T1000 (cell line): ENCODE measurements at places on chromosomes 5 and 9.

DNA sequence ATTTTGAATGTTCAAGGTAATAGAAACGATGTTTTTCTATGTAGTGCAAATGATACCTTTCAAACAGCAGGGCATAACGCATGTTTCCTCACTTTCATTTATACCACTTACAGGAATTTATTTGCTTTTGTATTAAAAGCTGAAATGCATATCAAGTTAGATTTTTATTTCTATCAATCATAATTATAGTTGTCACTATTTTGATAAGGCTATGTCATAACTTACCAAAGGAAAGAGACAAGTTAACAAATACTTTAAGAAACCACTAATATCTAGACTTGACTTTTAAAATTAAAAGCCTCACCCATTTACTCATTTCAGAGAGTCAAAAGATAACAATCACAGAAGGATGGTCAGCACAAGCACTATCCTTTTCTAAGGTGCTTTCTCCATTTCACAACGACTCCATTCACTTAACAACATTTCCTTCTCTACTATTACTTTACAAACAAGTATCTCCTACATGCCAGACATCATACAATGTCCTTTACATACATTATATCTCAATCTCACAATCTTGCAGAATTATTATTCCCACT, 12.6 kb downstream of the ERP44 start:
- DNase-seq: no peak

DNA sequence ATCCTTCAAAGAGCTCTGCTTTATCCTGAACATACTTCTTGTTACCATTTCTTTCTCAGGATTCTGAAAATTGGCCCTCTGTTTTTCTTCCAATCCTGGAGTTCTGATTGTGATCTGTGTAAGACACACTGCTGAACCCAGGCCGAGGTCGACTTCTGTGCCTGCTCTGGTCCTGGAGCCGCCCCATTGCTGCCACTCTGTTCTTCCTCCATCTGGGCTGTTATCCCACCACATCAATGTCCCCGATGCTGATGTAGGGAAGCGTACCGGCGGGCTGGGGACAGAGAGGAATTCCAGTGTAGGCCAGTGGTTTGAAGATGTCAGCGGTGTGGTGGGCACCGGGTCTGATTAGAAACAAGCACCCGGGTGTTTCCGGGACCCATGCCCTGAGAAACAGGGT, 102.5 kb downstream of the LIFR start:
- DNase-seq: no peak

- DNase-seq: no peak
Observed at GRCh38 chr9:33158843-33159776, 8.0 kb downstream of the B4GALT1 start.

GRCh38 chr9:101387871-101388506, 3.2 kb upstream of the BAAT start:
- no peak for DNase-seq

GRCh38 chr9:96302021-96302420, at the start of gene HSD17B3:
TSS of gene HSD17B3 (minus strand) at chr9:96302176. CDS start at chr9:96302104, 72 bp downstream.
- no peak for DNase-seq

DNA sequence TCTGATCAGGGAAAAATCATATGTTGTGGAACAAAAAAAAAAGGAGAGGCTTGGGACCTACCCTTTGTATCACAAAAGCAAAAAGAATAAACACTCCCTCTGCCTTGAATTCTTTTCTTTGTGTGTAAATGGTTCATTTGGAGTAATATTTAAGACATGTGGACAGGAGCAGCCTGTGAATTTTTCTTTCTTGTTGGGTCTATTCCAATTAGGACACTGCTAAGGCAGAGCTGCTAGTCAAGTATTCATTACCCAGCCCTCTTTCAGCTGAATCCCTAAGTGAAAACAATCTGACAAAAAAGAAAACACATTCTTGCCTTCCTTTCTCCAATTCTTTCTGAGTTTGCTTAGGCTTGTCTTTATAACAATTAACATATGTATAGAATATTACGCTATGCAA, 330.0 kb downstream of the EBF1 start:
- no peak for DNase-seq

DNA sequence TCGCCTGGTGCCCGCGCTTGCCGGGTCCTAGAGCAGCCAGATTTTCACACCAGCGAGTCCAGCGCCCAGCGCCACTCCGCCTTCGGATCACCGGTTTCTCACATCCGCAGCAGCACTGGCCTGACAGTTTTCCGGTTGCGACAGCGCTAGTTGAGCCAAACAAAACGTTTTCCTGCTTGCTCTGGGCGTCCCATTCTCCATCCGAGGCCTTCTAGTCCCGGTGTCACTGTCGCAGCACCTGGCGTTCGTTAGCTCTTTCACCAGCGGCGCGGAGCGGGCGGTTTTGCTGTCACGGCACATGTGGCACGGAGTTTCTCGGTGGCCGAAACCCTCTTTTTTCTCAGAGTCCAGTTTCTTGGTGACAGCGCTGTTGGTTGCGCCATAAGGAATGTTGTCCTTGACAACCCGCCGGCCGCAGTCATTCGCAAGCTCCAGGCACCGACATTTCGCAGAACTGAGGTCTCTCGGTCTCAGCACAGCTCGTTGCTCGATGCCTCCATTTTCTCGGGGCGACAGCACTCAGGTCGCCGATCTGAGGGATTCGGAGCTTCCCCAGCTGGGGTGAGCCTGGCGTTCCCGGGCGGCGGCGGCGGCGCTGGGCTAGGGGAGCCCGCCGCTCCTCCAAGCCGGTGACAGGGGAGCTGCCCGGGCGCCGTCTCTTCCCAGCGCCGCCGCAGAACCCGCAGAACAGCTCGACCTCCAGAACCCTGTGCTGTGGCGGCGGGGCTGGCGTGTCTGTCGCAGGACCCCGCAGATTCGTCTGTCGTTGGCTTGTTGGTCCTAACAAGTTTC, 47.8 kb downstream of the ANXA2R start:
- no peak for DNase-seq

GRCh38 chr9:105127863-105128220, 116.6 kb upstream of the SLC44A1 start:
- DNase-seq: no peak

GRCh38 chr9:69044240-69045219, 9.0 kb downstream of the FXN start:
- no peak for DNase-seq

DNA sequence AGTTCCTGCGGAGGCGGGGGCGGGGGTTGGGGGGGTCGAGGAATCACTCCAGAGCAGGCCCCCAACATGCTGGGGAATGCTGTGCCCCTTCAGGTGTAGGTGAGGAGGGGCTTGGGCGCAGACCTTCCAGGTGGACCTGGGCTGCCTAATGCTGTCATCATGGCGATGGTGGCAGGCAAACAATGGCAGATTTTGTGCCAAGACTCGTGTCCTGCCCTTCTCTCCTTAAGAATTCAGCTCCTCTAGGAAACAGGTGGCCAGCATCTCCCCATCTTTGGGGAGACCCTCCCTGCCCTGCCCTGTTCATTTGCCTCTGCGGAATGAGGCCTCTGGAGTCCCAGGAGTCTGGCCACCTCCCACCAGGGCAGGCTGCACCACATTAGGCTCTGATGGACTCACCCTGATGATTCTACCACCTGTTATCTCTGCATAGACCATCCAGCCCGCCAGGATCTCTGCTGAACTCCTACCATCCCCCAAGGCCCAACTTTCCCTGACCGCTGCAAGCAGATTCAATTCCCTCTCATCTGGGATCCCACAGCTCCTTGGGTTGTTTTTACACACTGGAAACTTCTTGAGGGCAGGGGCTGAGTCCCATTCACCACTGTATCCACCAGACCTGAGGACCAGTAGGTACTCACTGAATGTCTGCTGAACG, 10.9 kb upstream of the SLC25A51 start:
- DNase-seq: no peak

DNA sequence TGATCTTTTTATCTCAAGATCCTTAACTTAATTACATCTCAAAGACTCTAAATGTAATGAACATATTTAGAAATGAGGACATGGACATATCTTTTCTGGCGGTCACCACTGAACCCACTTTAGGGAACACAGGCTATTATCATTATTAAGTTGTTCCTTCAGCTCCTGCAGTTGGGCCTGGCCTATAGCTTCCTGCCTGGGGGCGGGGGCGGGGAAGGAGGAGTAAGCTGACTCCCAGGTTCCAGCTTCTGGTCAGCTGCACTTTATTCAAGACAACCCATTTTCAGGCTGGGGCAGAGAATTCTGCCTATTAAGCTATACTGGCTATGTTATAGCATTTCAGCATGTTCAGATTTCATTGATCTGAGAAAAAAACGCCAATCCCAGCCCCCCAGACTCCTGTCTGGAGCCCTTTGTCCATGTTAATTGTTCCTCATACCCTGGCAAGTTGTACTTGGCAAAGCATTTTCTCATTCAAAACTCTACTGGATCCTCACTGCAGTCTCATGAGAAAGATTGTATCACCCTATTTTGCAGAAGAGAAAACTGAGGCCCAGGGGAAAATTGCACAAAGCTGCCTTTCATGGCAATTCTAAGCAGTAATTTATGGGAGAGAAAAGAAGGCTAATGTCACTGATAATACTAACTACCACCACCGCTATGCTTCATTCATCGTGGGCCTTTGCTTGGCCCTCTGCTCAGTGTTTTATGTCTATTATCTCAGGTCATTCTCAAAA, 25.1 kb downstream of the COL15A1 start:
- no peak for DNase-seq

DNA sequence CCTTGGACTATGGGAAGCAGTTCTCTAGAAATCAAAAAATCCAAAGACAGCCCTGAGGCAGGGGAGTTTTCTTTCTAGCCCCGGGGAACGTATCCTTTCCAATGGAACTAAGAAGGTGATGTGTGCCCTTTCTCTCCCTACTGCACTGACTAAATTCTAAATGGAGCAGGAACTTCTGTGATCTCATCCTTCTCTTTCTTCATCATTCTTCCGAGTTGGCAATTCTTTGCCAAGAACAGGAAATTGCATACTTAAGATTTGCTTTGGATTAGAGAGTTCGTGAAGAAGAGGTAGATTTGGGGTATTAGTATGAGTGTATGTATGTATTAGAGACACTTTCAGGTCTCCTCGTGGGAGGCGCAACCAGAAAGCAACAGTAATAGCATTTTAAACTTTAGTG, 178.0 kb upstream of the PIK3R1 start:
- DNase-seq: no peak

DNA sequence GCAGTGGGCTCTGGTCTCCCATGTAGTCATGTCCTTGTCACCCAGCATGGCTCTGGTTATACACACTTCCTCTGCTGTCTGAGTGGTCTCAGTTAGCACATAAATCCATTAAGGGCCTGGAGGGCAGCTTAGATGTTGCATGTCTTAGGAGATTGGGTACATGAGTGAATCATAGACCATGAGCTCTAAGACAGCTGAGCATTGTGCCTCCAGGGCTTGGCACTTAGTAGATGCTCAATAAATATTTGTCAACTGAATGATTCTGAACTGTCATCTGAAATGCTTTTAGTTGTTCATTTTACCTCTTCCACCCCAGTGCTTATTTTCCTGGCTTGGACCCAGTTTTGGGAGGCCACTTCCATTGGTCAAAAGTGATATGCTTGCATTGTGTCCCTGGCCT, 135.6 kb downstream of the BOD1 start:
- peak; percentile 5 for DNase-seq

- DNase-seq: no peak
Observed at GRCh38 chr5:90902651-90903386, 344.2 kb downstream of the ADGRV1 start.

GRCh38 chr5:168227973-168228615, 63.4 kb upstream of the WWC1 start:
- no peak for DNase-seq

DNA sequence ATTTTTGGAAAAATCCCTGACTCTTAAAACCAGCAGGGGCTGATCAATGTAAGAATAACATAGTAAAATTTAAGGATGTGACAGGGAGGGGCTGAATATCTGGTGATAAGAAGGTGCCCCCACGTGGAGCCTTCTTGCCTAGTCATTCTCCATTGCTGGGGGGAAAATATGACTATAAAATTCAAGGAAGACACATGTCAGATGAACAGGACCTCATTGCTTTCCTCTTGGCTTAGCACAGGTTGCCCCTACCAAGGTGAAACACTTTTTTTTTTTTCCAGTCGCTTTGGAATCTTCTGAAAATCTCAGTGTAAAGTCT, 310.9 kb downstream of the EFNA5 start:
- no peak for DNase-seq

GRCh38 chr9:73531658-73532057, 380.0 kb downstream of the ANXA1 start:
- DNase-seq: no peak

DNA sequence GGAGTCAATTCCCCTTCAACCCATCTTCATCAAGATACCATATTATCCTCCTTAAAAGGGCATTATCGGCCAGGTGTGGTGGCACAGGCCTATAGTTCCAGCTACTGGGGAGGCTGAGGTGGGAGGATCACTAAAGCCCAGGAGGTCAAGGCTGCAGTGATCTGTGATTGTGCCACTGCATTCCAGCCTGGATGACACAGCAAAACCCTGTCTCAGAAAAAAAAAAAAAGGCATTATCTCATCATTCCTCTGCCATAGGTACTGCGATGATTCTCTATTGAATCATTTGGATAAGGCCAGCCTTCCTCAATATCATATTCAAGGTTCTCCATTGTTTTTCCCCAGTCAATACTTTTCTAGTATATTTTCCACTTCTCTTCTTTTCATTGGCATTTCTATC, 39.2 kb upstream of the RAB3C start:
- DNase-seq: no peak

DNA sequence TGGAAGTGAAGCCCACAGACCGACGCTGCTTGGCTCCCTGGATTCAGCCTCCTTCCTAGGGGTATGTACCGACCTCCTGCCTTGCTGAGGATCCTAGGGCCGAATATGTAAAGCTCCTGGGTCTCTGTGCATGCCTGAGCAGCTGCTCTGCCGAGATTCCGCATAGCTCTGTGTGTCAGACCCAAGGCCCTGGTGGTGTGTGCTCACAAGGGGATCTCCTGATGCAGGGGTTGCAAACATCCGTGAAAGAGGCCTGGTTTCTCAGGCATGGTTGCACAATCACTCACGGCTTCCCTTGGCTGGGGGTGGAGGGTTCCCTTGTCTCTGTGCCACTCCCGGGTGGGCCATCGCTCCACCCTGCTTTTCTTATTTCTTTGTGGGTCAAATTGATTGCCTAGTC, 19.9 kb upstream of the SVEP1 start:
- DNase-seq: no peak

GRCh38 chr9:32550562-32551275, 1.4 kb upstream of the SMIM27 start:
- DNase-seq: peak; percentile 68

GRCh38 chr5:601771-602465, 10.2 kb upstream of the CEP72 start:
- DNase-seq: no peak

- no peak for DNase-seq
Observed at GRCh38 chr9:38622288-38622674, 1.9 kb upstream of the ANKRD18A start.
